ENCODE measurements at places on chromosomes 11 and 22.

- DNase-seq: no peak
Observed at GRCh38 chr11:118054712-118055640, 21.9 kb upstream of the TMPRSS4 start.

GRCh38 chr22:31122532-31123291 is at the start of gene INPP5J:
Gene INPP5J, plus strand, starts transcription at chr22:31122966. Its CDS starts 49 bp downstream, at chr22:31123015.
- DNase-seq: no peak

- no peak for DNase-seq
Observed at GRCh38 chr11:70574725-70575347, 176.5 kb downstream of the CTTN start.

DNA sequence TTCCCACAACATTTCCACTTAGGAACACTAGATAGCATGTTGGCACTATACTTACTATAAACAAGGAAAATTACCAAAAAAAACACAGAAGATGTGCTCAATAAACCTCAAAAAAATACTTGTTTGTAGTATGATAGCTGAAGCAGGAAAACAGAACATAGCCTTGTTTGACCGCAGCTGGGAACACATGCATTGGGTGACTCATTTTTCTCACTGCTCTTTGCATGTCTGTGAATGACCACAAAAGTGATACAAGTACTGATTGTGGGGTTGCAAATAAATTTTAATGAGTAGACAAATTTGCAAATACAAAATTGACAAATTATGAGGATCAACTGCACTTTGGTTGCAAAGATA is 22.8 kb upstream of the GUCY1A2 start:
- no peak for DNase-seq

GRCh38 chr11:65224930-65225278 is 36.9 kb upstream of the POLA2 start:
- peak; percentile 32 for DNase-seq

DNA sequence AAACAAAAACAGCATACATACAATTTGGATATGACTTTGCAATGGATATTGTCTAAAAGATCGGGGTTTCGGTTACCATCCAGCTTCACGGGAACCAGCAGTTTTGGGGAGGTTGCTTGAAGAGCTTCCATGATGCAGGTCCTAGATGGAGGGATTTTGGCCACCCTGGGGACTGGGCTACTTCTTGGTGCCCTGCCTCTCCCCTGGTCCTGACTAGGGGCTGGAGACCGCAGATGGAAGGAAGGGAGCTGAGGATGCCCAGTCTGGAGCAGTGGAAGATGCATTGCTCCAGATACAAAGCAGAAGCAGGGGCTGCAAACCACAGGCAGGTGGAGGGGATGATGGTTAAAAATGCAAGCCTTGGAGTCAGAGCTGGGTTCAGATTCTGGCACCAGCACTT is 13.5 kb downstream of the SOX10 start:
- DNase-seq: no peak

DNA sequence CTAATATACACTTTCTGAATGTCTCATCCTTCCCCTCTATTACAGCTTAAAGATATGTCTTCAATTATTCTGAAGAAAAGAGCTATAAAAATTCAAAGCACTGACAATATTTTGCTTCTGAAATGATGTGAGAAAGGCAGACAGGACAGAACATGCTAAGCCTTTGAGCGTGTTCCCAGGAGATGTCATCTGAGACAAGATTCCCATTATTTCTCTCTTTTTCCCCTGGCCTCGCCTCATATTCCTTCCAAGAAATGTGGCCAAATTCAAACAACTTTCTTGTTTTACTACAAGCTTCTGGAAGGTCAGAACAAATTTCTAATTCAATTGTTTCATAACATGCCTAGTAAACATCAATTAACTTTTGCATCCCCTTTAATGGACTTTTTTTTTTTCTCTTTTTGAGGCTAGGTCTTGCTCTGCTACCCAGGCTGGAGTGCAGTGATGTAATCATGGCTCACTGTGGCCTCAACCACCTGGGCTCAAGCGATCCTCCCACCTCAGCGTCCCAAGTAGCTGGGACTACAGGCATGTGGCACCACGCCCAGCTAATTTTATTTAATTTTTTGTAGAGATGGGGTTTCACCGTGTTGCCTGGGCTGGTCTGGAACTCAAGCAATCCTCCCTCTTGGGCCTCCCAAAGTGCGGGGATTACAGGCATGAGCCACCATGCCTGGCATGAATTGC is 37.1 kb upstream of the NFRKB start:
- no peak for DNase-seq

DNA sequence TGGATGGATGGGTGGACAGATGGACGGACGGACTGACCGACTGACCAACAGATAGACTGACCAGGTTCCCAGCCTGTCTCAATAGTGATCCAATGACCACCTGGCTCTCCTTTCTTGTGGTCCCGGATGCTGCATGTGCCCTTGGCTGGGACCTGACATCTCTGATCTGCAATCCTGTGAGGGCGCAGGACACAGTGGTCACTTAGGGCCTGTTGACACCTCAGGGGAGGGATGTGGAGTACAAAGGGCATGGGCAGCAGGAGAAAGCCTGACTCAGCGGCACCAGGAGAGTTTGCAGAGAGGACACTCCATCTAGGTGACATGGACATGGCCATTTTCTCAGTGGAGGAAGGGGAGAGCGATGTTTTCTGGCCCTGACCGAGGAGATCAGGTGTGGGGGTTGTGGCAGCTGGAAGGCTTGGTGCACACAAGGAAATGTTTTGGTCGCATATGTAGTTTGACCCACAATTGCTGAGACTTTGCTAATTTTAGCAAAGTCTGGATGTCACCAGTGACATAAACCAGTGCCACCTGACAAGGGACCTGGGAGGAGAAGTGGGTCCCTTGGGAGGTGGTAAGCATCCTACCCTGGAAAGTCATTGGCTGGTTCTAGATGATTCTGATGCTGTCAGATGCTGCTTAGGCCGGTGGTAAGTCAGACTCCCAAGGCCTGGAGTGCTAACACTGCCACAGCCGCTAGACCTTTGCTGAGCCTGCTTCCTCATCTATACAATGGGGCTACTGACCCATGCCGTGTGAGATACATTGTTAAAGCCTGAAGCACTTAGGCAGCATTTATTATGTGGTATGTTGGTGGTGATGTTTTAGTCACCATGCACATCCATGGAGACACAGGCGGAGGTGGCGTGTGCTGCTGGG is 50.7 kb downstream of the CD82 start:
- no peak for DNase-seq

- no peak for DNase-seq
Observed at GRCh38 chr11:72452495-72452894, 18.2 kb upstream of the CLPB start.
